Muscle of back (tissue), 13 donors: ENCODE measurements at places on chromosomes 5 and 9. TPM values are rescaled to one million over a fixed set of nuclear protein-coding genes. Genes with fewer than 3 reads are reported as not detected.

Gene POU4F3
- 0.05 TPM for polyA plus RNA-seq

Gene CRHBP
- 0.29 TPM for polyA plus RNA-seq

Gene FAM221B
- 0.13 TPM for polyA plus RNA-seq

Gene MVB12B
- polyA plus RNA-seq = 14.5 TPM

Gene SMC5
- polyA plus RNA-seq = 31.8 TPM

Gene TCF7
- polyA plus RNA-seq = 2.0 TPM
